Thymus (tissue), 14 donors: ENCODE measurements at places on chromosomes 11 and 22. TPM values are rescaled to one million over a fixed set of nuclear protein-coding genes. Genes with fewer than 3 reads are reported as not detected.

DNA sequence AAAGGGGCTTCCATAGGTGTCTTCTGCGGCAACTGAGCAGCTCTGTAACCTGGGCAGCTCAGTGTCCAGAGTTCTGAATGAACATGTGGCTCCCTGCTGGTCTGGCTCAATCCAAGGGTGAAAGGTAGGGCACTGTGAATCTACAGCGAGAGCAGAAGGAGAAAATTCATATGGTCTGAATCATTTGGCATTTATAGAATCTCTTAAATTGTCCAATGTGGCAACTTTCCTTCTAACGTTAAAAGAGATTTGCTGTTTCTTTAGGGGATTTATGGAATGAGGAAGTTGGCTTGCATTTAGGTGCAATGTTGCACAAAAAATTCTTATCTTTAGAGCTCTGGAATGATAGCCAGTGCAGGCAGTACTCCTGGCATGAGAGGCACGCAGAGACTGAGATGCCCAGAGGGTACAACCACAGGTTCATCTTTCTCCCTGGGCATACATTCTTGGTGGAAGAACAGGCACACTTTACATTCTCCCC, 17.0 kb downstream of the ATXN10 start:
- no peak overlapping the region for H3K27ac ChIP-seq
- no peak overlapping the region for H3K4me3 ChIP-seq
- no peaks in the 10 kb centered on the region for H3K4me1 ChIP-seq
- peaks cover 8% of the 10 kb centered on the region for H3K36me3 ChIP-seq

GRCh38 chr11:57772562-57772961, 11.0 kb downstream of the CTNND1 start:
- DNase-seq: no peak
- no peaks in the 10 kb centered on the region for H3K36me3 ChIP-seq
- no peak overlapping the region for H3K4me3 ChIP-seq
- no peaks in the 10 kb centered on the region for H3K4me1 ChIP-seq

GRCh38 chr11:73995247-73995646, 12.6 kb upstream of the UCP2 start:
- H3K36me3 ChIP-seq: no peaks in the 10 kb centered on the region
- H3K27me3 ChIP-seq: no peaks in the 10 kb centered on the region

GRCh38 chr22:18068381-18068988, 9.3 kb upstream of the PEX26 start:
- no peak for DNase-seq
- H3K36me3 ChIP-seq: no peaks in the 10 kb centered on the region
- no peak overlapping the region for H3K4me3 ChIP-seq
- peaks cover 10% of the 10 kb centered on the region for H3K4me1 ChIP-seq
- no peak overlapping the region for H3K27ac ChIP-seq

GRCh38 chr11:9273376-9274336, 8.5 kb upstream of the DENND5A start:
- DNase-seq: no peak
- H3K36me3 ChIP-seq: peaks cover 6% of the 10 kb centered on the region
- no peaks in the 10 kb centered on the region for H3K4me1 ChIP-seq
- H3K4me3 ChIP-seq: no peak overlapping the region
- H3K27ac ChIP-seq: no peak overlapping the region

DNA sequence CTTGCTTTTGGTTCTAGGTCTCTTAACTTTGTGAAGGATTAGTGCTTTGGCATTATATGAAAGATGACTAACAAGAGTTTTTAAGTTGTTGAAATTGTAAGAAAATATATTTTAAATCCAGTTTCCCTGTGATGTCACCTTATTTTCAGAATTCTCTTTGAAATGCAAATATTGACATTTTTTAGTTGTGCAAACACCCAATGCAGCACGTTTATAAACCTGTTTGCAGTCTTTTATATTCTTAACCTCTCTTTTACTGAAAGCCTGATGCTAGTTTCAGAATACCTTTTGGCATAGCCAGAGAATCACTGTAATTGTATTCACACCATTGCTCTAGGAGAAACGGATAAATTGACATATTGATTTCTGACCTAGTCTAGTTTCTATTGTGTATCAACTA, 42.8 kb upstream of the SLC37A2 start:
- no peak overlapping the region for H3K4me3 ChIP-seq
- no peak overlapping the region for H3K27ac ChIP-seq
- DNase-seq: no peak

DNA sequence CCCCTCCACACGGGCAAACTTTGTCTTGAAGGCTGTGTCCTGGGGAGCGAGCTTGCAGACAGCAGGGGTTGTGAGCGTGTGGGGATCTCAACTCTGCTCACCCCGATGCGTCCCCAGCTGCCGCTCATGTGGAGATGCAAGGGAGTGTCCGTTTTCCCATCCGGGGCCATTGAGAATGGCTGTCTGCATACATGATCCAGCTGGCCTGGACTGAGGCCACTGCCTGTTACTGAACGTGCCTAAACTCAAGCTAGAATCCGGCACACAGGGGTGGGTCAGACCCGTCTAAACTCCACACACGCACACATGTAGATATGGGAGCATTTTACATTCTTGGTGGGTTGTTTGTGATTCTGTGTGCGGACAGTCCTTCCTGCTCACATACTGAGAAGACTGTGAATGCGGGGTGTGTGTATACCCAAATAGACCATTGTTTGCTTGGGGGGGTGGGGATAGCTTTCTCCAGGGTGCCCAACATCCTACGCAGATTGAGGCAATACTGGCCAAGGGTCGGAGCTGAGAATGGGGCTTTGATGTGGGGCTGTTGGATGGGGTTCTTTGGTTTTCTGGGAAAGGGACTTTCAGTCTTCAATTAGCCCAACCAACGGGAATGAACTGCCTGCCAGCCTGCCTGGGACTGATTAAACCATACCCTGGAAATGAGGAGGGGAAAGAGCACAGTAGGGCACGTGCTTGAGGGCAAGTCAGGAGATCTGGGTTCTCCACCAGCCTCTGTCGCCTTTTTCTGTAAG, 60.4 kb downstream of the ST3GAL4 start:
- no peak for DNase-seq
- no peaks in the 10 kb centered on the region for H3K27me3 ChIP-seq
- H3K36me3 ChIP-seq: no peaks in the 10 kb centered on the region
- H3K4me1 ChIP-seq: no peaks in the 10 kb centered on the region
- H3K27ac ChIP-seq: peak overlapping the region; percentile 36

- peaks cover 3% of the 10 kb centered on the region for H3K27me3 ChIP-seq
- DNase-seq: no peak
- no peaks in the 10 kb centered on the region for H3K36me3 ChIP-seq
- H3K4me1 ChIP-seq: no peaks in the 10 kb centered on the region
- H3K27ac ChIP-seq: no peak overlapping the region
Measured at GRCh38 chr11:89484896-89485295, 6.3 kb downstream of the NOX4 start.

DNA sequence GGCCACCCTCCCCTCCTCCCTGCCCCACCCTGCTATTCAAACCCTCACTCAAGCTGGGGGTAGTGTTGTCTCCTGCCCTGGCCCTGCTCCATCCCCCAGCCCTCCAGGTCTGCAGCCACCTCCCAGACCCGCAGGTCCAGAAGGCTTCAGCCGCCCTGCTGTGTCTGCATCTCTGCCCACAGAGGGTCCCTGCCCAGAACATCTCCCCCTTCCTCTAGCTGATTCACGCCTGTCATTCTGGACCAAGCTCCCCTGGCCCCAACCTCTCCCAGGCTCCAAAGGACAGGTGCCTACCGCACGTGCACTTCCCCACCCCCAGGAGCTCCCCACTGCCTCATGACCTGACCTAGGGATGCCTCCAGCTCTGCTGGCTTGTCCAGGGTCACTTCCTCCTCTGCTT, 16.0 kb upstream of the SHISAL1 start:
- DNase-seq: no peak
- no peak overlapping the region for H3K4me3 ChIP-seq
- peaks cover 85% of the 10 kb centered on the region for H3K27me3 ChIP-seq
- H3K27ac ChIP-seq: no peak overlapping the region

The SLC22A25 gene
- not detected for total RNA-seq

The CDON gene
- 3.9 TPM for total RNA-seq

The SPTBN2 gene
- 5.5 TPM for total RNA-seq
